Stimulated activated CD4-positive, alpha-beta T cell treated with anti-CD3 and anti-CD28 coated beads, Interleukin-1b, Interleukin-23, amount 100 ng/mL, for 24 hours (primary cell): ENCODE measurements at places on chromosomes 1 and 21.

GRCh38 chr1:86140281-86140880, 16.2 kb downstream of the COL24A1 start:
- no peak for DNase-seq

DNA sequence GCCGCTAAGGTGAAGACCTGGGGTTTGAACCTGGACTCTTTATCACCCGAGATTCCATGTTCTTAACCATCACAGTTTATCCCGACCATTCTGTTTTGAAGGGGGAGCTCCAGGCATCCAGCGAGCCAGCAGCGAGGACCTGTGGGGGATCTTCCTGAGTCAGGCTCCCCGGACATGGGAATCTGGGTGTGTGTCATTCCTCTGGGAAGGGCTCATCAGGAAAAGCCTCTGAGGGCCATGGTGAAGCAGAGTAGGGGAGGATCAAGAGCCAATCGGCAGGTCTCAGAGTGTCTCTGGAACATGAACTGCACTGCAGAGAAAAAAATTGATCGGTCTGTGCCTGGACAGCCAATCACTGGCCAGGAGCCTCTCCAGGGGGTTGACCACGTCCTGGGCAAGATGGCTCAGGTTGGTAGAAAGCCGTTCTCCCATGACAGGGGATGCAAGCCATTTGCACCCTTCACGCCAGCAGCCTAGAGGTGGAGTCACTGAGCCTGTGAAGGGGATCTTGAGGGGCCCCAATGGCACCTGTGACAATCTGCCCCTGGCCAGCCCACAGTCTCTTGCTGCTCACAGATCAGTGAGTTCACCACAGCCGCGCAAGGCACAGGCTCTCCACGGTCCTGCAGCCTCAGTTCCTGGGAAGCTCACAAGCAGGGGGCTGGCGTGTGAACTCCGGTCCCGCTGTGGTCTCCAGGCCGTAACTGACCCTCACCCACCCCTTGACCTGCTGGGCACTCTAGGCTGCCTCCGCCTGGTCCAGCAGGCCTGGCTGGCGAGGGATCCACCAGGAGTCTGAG, 20.4 kb upstream of the ACTRT2 start:
- no peak for DNase-seq

DNA sequence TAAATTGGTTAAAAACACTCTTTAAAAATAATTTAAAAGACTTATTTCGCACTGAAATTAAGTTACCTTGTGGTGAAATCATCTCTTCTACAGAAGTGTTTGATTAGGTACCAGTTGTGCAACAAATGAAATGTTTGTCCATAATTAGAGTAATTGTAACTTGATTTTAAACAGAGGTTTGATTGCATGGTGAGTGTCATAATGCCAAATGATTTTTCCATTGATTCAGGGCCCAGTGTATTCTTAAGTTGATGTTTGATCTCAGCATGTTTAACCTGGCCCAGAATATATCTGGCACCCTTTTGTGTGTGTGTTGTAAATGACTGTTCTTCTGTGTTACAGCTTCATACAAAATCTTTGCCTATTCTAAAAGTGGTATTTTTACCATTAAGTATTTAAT, 28.5 kb downstream of the LRRC8B start:
- no peak for DNase-seq

DNA sequence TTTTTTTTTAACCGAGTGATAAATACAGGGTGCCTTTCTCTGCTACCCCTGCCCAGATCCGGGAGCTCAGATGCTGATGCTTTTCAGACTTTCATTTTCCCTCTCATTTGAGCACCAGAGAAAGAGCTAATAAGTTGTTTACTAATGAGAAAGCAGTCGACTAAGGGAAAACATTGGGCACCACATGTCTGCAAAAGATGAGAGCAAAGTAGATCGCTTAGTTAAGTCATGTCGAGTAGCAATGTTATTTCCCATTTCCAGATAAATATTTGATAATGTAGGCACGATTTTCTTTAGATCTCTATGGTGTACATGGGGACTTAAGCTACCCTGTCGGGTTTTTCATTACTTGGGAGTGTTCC, 1.2 kb downstream of the PKN2 start:
- no peak for DNase-seq

DNA sequence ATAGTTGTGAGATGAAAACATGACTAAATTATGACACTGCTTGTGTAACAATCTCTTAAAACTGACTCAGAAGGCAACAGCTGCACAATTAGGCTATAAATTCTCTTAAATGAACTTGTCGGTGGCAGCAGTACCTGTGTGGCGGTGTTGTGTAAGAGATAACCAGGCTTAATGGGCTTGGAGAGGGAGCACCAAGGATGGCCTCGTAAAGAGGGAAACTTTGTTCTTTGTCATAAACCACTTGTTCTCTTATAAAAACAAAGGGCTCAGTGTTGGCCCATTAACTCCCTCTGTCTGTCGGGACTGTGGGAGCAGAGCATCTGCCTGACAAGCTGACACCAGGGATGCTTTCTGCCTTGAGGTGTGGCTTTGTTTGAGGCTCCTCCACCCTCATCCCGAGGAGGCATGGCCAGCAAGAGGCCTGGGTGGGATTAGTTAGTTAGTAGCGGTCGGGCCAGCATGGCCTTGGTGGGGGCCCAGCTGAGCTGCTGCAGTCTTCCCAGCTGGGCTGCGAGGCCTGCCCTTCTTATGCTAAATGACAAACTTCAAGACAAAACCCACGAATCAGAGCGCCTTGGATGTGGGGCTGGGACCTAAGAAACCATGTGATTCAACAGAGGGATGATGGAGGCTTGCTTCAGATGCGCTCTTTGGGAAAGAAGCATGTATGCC, 171.4 kb downstream of the CAMTA1 start:
- no peak for DNase-seq

- no peak for DNase-seq
These were observed 351.6 kb downstream of the PTBP2 start for GRCh38 chr1:97073169-97073568.

GRCh38 chr1:78649628-78650027, at the start of gene IFI44:
Gene IFI44, plus strand, starts transcription at chr1:78649831. Its CDS starts 365 bp downstream, at chr1:78650196.
- peak; percentile 42 for DNase-seq

- DNase-seq = no peak
These were observed 5.6 kb downstream of the DDI2 start for GRCh38 chr1:15622712-15623373.

DNA sequence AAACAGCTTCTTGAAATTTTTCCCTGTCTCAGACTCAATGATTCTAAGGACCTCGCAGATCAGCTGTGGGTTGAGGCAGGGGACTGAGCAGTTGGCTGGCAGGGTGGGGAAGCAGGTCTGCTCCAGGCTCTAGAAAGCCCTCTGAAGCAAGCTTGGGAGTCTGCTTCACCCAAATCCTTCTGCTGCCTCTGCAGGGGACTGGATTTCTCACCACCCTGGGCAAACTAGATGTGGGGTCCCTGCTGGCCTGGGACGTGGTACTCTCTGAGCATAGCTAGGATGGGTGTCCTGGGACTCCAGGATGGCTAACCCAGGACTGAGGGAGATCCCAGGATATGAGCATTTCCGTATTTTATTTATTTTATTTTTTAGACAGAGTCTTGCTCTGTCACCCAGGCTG, 89.3 kb downstream of the LAMC2 start:
- no peak for DNase-seq

DNA sequence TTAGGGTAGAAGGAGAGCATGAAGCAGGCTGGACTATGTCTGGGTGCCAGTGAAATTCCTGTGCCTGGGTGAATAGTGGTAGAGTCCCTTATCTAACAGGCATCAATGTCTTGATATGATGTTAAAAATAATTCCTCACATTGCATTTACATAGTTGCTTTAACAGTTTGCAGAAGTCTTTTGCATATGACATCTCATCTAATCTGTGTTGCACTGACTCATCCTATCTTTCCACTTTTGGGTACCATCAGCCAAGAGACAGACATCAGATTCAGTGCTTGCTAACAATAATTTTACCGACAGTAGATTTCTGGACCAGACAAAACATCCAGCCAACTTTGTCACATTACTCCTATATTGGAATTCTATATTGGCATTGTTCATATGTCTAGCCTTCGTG, 92.5 kb downstream of the WDR64 start:
- no peak for DNase-seq

GRCh38 chr1:185367218-185367617, 50.2 kb upstream of the IVNS1ABP start:
- DNase-seq = no peak

GRCh38 chr1:112253366-112253765, 142.6 kb upstream of the CTTNBP2NL start:
- no peak for DNase-seq

DNA sequence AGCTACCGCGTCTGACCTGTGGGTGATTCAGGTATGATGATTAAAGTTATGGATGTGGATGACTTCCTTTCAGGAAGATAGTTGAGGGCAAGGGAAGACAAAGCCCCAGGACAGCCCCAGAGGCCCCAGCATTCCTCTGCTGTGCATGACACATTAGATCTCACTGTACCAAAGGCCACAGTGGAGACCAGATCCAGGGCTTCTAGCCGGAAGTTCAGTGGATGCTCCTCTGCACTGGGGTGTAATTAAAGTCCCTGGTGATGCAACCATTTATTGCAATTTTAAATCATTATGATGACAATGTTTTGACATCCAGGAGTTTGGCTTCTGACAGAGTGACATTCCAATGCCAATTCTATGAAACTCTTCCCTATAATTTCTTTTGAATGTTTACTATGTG, 5.0 kb downstream of the C4BPA start:
- no peak for DNase-seq

DNA sequence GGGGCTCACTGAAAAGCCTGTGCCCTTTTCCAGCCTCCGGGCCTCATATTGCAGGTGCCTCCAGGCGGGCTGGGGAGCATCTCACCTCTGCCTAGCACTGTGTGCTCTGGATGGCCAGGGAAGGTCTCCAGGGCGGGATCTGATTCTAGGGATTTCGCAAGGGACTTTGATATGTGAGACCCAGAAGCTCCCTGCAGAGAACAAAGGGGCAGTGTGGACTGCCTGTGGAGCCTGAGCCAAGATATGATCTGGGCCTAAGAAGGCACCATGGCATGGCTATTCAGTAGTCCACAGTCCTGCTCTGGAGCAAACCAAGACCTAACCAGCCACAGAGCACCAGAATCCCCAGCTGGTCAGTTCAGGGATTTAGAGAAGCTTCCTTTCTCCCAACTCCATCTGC, 157.2 kb downstream of the ST6GALNAC5 start:
- DNase-seq = no peak

DNA sequence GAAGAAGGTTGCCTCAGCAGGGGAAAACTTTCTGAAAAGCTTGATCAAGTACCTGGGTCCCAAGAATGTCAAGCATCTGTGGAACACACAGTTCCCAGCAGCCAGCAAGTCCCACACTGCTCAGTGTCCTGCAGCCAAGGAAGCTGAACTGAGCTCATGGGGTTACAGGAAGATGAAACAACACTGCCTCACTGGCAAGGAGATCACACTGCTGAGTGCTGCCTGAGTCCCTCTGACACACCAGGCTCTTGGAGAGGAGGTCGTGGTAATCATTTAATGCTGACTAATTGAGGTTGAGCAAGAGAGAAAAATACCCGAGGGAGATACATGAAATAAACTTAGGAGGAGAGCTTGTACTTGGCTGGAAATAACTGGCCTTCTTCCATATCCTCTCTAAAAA, 75.2 kb downstream of the MPZL1 start:
- DNase-seq = no peak

- DNase-seq = no peak
These were observed 115.6 kb downstream of the PTBP2 start for GRCh38 chr1:96837057-96837780.

- DNase-seq = no peak
These were observed 8.4 kb downstream of the TNFRSF1B start for GRCh38 chr1:12174924-12175810.

- no peak for DNase-seq
These were observed 282.8 kb upstream of the PKN2 start for GRCh38 chr1:88401313-88401712.

DNA sequence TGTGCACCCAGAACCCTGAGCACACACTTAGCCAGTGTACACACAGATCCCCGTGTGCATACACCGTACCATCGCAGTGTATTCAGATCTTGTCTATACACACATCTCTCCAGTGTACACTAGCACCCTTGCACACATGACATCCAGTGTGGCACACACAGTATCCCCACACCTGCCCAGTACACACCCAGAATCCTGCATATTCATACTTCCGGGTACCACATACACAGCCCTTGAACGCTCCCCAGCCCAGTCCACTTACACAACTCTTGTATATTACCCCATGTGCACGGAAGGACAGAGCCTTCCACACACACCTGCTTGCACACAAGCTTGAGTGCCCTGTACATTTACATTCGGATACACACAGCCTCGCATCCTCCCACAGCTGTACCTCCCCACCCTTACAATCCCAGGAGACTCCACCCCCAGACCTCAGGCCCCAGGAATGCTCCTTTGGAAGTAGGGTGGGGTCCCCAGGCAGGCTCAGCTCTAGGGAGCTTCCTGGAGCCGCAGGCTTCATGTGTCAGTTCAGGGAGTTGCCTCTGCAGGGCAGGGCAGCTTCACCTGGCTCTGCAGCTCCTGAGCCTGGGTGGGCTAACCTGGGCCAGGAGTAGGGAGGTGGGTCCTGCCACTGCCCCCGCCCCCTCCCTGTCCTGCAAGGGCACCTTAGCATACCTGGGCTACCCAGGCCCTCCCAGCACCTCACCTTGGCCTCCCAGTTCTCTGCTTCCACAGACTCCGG, 46.2 kb downstream of the AHDC1 start:
- no peak for DNase-seq

- DNase-seq = no peak
These were observed 11.9 kb downstream of the ACTRT2 start for GRCh38 chr1:3033040-3033789.

- no peak for DNase-seq
These were observed 2.3 kb downstream of the LDLRAD2 start for GRCh38 chr1:21814241-21814918.

GRCh38 chr1:165772739-165773138, 4.1 kb upstream of the TMCO1 start:
- DNase-seq = no peak

GRCh38 chr1:85406887-85407533, 57.9 kb downstream of the DDAH1 start:
- no peak for DNase-seq

DNA sequence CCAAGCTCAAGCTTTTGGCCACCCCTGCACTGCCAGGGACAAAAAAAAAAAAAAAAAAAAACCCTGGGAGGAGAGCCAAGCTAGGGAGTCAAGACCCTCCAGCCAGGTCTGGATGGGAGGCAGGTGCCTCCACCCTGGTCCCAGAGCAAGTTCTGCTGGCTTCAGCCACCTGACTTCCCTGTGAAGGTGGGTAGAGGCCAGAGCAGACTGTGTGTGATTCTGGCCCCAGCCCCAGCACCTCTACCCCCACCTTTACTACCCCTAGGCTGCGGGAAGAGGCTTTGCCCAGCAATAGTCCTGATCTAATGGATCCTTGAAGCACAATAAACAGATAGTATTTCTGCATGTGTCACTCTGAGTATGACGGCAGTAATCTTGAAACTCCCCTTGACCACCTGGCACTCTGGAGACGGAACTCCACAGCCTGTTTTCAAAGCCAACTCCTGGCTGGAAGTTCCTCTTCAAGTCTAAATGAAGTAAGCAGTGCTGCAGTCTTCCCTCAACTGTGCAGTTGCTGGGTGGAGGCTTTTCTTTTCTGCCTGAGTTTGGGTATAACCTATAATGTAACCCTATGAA, 9.8 kb downstream of the PDZK1IP1 start:
- no peak for DNase-seq

- no peak for DNase-seq
These were observed 31.4 kb upstream of the BCL9 start for GRCh38 chr1:147509786-147510395.
